ENCODE measurements at places on chromosomes 11 and 22. TPM values are rescaled to one million over a fixed set of nuclear protein-coding genes. Genes with fewer than 3 reads are reported as not detected.

Gene SCGB1C1
- total RNA-seq = not detected

DNA sequence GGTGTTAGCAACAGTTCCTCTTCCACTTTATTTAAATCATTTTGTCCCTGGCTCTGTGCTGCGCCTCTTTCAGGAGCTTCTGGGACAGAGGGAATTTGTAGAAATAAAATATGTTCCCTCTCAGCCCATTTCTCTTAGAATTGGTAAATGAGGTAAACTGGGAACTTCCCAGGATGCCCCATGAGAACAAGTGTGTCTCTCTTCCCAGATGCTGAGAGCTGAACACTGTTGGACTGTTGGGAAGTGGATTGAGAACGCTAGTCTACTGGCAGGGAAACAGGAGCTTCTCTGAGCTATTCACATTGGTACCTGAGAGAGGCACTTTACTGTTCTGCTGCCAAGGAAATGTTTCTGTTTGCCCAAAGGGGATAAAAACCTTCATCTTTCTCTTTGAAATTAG, 4.0 kb downstream of the CRY2 start:
- DNase-seq = no peak
- H3K4me1 ChIP-seq = peaks cover 89% of the 10 kb centered on the region
- no peaks in the 10 kb centered on the region for H3K36me3 ChIP-seq
- peak overlapping the region; percentile 84 for H3K27ac ChIP-seq
- no peaks in the 10 kb centered on the region for H3K27me3 ChIP-seq

Gene TMEM258
- 34.5 TPM for total RNA-seq

DNA sequence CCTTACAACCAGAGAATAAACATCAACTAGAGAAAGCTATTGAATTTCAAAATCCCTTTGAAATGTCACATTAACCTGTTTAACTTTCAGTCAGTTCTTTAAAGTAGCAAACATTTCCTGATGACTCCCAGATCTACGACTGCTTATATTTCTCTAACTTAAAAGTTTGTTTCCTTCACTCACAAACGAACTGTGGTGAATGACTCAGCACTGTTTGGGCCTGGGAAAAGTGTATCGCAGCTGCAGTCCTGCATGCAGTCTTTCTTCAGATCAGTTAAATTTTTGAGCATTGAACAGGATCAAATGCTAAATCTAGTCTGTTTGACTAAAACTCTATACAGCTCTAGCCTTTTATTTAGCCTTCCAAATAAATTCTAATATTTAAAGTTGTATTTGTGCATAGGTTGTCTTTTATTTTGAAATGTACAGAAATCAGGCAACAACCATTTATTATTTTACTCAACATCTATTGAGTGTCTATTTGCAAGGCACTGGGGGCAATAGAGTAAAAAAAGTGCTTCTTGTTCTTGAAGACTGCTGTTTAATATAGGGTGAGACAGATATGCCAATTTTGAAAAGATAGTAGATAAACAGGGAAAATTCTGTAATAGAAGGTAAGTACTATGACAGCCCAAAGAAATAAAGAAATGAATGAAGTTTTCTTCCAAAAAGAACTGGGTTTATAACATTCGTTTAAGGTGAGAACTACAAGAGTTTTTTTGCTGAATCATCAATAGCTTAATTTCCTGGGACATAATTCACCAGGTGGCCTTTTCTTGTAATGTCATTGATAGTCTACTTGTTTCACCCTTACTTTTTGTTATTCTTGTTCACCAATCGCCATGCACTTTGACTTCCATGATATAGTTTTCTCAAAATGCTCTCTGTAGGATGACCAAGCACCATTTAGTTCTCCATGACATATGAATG, 235.4 kb downstream of the METTL15 start:
- H3K4me1 ChIP-seq = no peaks in the 10 kb centered on the region
- no peak overlapping the region for H3K4me3 ChIP-seq
- DNase-seq = no peak
- H3K36me3 ChIP-seq = no peaks in the 10 kb centered on the region
- H3K27ac ChIP-seq = no peak overlapping the region
- no peaks in the 10 kb centered on the region for H3K27me3 ChIP-seq

GRCh38 chr11:9144828-9145227, 53.4 kb upstream of the SCUBE2 start:
- peaks cover 100% of the 10 kb centered on the region for H3K36me3 ChIP-seq
- H3K27me3 ChIP-seq = no peaks in the 10 kb centered on the region
- H3K27ac ChIP-seq = no peak overlapping the region
- DNase-seq = no peak

Gene MYRF
- total RNA-seq = 0.33 TPM

- peak overlapping the region; percentile 13 for H3K27ac ChIP-seq
- H3K27me3 ChIP-seq = no peaks in the 10 kb centered on the region
- H3K4me1 ChIP-seq = no peaks in the 10 kb centered on the region
- DNase-seq = no peak
- H3K36me3 ChIP-seq = peaks cover 100% of the 10 kb centered on the region
- H3K4me3 ChIP-seq = no peak overlapping the region
Observed at GRCh38 chr22:35409783-35410662, 10.1 kb downstream of the MCM5 start.

- no peaks in the 10 kb centered on the region for H3K36me3 ChIP-seq
- H3K27ac ChIP-seq = no peak overlapping the region
- no peaks in the 10 kb centered on the region for H3K27me3 ChIP-seq
Observed at GRCh38 chr11:21625982-21626381, 566.9 kb upstream of the ANO5 start.

GRCh38 chr11:18468961-18469360, 13.3 kb downstream of the LDHAL6A start:
- peaks cover 7% of the 10 kb centered on the region for H3K36me3 ChIP-seq
- H3K27me3 ChIP-seq = no peaks in the 10 kb centered on the region
- H3K4me1 ChIP-seq = no peaks in the 10 kb centered on the region
- H3K27ac ChIP-seq = no peak overlapping the region

GRCh38 chr11:112697391-112698178, 263.6 kb upstream of the NCAM1 start:
- no peaks in the 10 kb centered on the region for H3K27me3 ChIP-seq
- no peak overlapping the region for H3K27ac ChIP-seq
- no peaks in the 10 kb centered on the region for H3K36me3 ChIP-seq

Gene TP53I11
- total RNA-seq = 51.1 TPM

DNA sequence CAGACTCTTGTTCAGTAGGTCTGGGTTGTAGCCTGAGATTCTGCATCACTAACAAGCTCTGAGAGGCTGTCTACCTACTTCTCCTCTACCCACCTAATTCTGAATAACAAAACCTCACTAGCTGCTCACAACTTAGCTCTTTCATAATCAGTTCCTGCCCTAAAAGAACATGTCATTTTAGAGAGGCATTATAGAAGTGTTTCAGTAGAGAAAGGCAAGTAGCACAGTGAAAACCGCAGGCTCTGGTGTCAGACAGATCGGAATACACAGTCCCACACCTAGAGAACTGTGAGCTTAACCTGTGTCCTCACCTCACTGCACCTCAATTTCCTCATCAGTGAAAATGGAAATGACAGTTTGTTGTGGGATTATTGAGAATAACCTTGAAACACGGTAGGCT, 1337.6 kb upstream of the TENM4 start:
- H3K27ac ChIP-seq = no peak overlapping the region
- H3K36me3 ChIP-seq = no peaks in the 10 kb centered on the region

- no peak overlapping the region for H3K27ac ChIP-seq
- DNase-seq = no peak
- no peaks in the 10 kb centered on the region for H3K4me1 ChIP-seq
- H3K4me3 ChIP-seq = no peak overlapping the region
- peaks cover 96% of the 10 kb centered on the region for H3K36me3 ChIP-seq
Observed at GRCh38 chr22:35324762-35325161, 25.1 kb downstream of the TOM1 start.

Gene TRIM6
- total RNA-seq = 2.6 TPM

DNA sequence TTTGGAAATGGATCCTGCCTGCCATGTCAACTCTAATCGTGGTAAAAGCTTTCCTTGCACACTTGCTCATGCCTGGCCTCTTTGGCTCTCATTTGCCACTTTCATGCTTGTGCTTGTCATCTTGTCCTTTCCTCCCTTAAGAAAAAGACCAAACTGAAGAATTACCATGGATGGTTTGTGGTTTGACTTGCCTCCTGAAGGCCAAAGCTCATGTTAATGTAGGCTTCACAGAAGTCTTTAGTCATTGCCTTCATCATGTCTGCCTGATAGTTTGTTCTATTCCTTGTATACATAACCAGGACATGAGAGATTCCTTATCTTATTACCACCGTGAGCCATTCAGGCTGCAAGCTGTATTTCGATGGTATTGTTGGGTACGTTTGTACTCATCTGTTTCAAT, 17.3 kb downstream of the TEAD1 start:
- H3K4me3 ChIP-seq = no peak overlapping the region
- H3K36me3 ChIP-seq = no peaks in the 10 kb centered on the region
- H3K27ac ChIP-seq = peak overlapping the region; percentile 84
- H3K4me1 ChIP-seq = peaks cover 97% of the 10 kb centered on the region
- no peak for DNase-seq

GRCh38 chr11:62033191-62034035, 66.0 kb upstream of the FTH1 start:
- H3K4me3 ChIP-seq = no peak overlapping the region
- H3K4me1 ChIP-seq = no peaks in the 10 kb centered on the region
- H3K36me3 ChIP-seq = no peaks in the 10 kb centered on the region
- H3K27ac ChIP-seq = no peak overlapping the region

DNA sequence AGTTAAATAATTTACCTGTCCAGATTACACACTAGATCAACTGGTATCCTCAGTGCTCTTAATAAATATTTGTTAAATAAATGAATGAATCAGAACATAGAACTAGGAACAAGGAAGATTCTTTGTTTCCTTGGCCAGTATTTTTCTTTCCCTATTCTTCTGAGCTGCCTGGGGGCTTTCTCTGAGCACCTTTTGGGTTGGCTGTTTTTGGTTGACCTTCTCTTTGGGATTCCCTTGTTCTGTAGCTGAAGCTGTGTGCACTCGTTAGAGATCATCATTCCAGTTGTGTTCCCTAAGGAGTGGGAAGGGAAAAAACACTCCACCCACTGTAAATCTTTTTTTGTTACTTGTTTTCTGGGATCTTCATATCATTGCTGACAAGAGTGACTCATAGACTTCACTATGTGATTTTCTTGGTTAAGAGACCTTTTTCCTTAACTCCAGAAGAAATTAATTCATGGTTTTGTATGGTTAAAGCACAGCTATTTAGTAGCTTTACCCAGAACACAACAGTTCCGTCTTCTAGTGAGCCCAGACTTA, 84.3 kb downstream of the STIM1 start:
- no peak for DNase-seq
- H3K27ac ChIP-seq = peak overlapping the region; percentile 32
- no peaks in the 10 kb centered on the region for H3K27me3 ChIP-seq
- no peak overlapping the region for H3K4me3 ChIP-seq
- H3K36me3 ChIP-seq = no peaks in the 10 kb centered on the region
- H3K4me1 ChIP-seq = peaks cover 39% of the 10 kb centered on the region

DNA sequence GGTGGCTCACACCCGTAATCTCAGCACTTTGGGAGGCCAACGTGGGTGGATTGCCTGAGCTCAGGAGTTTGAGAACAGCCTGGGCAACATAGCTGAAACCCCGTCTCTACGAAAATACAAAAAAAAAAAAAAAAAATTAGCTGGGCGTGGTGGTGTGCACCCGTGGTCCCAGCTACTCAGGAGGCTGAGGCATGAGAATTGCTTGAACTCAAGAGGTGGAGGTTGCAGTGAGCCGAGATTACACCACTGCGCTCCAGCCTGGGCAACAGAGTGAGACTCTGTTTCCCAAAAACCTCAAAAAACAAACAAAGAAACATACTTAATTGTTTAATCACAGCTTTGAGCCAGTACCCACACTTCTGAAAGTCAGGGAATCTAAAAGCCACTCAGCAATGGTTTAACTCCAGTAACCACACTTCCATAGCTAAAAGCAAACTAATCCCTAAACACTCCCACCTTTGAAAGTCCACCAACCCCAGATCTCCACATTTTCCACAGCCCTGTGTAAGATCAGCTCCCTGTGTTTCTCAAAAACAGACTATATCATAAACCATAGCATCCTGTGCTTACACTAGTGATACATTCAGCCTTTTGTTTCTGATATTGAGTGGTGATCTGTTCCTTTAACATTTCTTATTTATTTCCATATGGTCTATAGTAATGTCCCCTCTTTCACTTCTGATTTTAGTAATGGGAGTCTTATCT, 4.9 kb upstream of the OR2AT4 start:
- no peaks in the 10 kb centered on the region for H3K36me3 ChIP-seq
- H3K4me3 ChIP-seq = no peak overlapping the region
- no peak overlapping the region for H3K27ac ChIP-seq

DNA sequence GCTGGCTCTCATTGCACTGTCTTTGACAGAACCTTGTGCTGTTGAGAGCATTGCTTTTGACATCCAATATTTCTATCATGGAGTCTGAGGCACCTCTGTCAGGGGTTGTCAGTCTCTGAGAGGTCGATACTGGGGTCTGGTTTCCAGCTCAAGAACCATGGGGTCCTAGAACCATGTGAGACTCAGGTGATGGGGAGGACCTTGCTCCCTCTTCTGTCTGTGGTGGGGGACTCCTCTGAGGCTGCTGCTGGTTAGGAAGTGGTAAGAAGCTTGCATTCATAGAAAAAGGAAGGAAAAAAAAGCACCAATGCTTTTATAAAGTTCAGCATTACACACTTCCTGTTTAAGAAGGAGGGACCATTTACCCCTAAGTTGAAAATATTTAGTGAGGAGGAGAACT, 91.8 kb upstream of the CD44 start:
- no peak for DNase-seq
- no peak overlapping the region for H3K27ac ChIP-seq
- H3K4me3 ChIP-seq = no peak overlapping the region
- H3K27me3 ChIP-seq = no peaks in the 10 kb centered on the region
- H3K4me1 ChIP-seq = peaks cover 12% of the 10 kb centered on the region
- no peaks in the 10 kb centered on the region for H3K36me3 ChIP-seq

DNA sequence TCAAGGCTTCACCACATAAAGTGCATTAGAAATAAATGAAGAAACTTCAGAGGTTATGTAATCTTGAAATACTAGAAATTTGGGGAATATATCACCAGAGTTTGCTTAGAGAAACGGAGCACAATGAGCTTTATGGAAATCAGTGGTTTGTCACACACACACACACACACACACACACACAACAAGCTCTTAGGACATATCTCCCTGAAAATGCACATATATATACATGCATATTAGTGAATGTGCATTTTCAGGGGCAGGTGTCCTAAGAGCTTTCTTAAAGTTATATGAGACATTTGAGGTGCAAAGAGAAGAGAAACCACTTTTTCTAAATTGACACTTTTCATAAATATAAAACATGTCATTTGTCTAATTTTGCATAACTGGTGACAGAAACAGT, 93.7 kb upstream of the CARD18 start:
- no peak overlapping the region for H3K4me3 ChIP-seq
- no peak overlapping the region for H3K27ac ChIP-seq
- no peaks in the 10 kb centered on the region for H3K36me3 ChIP-seq
- no peaks in the 10 kb centered on the region for H3K27me3 ChIP-seq

DNA sequence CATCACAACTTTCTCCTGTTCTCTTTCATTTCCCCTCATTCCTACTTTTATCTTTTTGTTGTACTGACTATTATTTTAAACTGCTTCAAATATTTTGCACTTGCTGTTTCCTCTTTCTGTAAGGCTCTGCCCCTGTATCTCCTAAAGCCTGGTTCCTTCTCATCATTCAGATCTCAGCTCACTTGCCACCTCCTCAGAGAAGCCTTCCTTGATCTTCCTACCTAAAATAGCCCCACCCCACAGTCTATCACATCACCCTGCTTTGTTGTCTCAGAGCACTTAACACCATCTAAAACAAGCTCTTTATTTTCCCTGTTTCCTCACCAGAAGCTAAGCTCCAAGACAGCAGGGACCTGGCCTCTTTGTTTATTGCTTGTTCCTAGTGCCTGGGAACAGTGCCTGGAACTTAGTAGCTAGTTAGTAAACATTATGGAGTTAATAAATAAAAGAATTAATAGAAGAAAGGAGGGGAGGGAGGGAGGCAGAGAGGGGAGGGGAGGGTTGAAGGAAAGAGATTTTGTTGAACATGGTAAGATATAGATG, 2.5 kb upstream of the STK33 start:
- no peak overlapping the region for H3K4me3 ChIP-seq
- no peaks in the 10 kb centered on the region for H3K36me3 ChIP-seq
- H3K27me3 ChIP-seq = peaks cover 6% of the 10 kb centered on the region
- DNase-seq = no peak

Gene SPDYC
- not detected for total RNA-seq
